ENCODE measurements at places on chromosomes 2 and 18.
A peak's percentile ranks its signal among the peaks of the same experiment; 100 is the strongest.

DNA sequence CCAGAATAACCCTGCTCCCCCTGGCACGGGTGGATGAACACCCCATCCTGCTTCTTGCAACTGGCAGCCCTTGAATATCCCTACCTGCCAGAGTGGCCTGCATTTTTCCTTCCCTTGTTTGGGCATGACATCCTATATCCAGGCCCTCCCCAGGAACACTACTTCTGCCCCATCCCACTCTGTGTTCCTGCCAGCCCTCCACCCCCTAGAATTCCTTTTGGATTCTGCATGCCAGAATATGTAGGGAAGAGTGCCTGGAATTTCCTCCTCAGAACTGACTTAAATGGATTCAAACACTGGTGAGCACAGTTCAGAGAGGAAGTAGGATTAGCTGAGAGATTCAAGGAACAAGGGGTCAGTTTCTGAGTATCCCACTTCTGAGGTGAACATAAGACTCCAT is 123.5 kb upstream of the PELI1 start:
- no peak for DNase-seq

- no peak for DNase-seq
These were observed 26.6 kb upstream of the PAIP2B start for GRCh38 chr2:71253476-71253875.

- no peak for DNase-seq
These were observed 90.9 kb downstream of the DOK6 start for GRCh38 chr18:69491576-69491975.

DNA sequence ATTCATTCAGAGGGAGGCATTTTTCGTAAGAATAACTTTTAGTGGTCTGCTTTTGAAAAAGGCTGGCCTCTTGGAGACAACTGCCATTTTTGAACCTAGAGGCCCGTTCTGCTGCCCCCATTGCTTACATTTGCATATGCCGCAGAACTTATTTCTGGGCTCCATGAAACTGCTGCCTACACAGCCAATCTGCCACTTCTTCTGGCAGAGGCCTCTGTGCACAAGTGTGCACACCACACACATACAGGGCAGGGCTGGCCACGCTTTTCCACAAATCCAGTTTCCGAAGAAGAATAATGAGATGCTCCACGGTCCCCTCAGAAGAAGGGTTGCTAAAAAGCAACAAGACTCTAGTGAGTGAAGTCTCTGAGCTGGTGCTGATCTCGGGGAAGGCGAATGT is 56.2 kb downstream of the TMEM200C start:
- no peak for DNase-seq

- peak; percentile 74 for DNase-seq
These were observed 23.9 kb downstream of the PECR start for GRCh38 chr2:216057688-216058193.

DNA sequence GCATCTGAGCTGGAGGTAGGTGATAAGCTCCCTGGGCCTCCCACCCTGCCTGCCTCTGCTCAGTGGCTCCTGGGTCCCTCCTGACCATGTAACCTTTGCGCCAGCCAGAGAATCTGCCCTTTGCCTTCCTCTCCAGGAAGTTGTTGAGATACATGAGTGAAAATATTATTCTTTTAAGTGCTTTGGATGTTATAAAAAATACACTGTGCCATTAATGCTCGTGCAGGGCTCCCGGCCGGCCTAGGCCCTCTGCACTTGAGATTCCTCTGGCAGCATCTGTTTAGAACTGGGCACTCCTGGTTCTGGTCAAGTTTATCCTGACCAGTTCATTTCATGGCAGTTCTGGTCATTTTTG is 18.8 kb downstream of the AGAP1 start:
- DNase-seq = no peak

- DNase-seq = peak; percentile 66
These were observed at the start of gene RSAD2 for GRCh38 chr2:6877402-6878304. Gene RSAD2, plus strand, starts transcription at chr2:6877777. Its CDS starts 24 bp downstream, at chr2:6877801.

DNA sequence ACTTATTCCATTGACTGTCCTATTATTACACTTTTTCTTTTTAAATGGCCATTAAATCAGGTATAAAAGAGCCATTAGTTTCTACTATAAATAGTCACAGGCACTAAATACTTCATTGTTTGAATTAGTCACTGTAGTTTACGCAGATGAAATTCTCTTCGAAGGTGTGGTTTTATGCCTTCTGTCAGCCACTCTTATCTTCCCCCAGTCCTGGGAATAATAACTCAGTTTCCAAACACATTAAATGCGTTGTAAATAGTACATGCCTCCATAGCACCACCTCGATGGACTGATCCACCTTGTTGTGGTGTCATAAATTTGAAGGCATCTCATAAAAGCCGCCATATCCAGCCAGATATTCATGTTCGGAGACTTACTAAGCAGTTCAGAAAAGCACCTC is 72.1 kb upstream of the PARD3B start:
- no peak for DNase-seq

- DNase-seq = no peak
These were observed 97.0 kb upstream of the SMAD2 start for GRCh38 chr18:48027401-48027963.

DNA sequence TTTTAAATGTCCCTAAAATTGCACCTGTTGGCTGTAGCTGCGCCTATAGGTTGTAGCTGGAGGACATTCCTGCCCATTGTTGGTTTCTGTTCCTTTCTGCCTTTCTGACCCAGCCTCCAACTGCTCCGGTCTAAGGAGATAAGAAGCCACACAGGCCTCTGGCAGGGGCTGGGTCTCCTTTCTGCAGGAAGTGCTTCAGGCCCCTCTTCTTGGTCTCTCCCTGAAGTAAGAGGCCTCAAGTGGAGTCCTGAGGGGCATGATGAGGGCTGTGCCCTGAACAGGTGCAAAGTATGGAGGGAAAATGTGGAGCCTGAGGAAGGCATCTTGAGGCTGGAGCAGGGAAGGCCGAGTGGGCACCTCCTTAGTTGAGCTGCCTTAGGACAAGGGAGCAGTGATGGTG is 10.4 kb upstream of the SFTPB start:
- no peak for DNase-seq

DNA sequence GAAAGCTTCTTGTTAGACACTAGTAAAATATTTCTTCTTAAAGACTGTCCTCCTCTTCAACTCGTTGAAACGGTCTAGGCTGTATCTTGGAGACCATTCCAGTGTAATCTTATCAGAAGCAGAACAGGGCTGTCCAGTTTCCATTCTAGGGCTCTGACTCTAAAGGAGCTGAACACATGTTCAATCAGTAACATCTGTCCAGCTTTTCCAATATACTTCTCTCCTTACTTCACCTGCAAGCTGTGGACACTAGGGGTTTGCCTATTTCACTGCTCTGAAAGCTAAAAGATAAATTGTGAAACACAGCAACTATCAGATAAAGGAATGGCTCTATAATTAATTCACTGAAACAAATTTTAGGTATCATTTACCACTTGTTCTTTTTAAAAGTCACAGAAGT is 73.8 kb downstream of the ZNF385B start:
- no peak for DNase-seq

DNA sequence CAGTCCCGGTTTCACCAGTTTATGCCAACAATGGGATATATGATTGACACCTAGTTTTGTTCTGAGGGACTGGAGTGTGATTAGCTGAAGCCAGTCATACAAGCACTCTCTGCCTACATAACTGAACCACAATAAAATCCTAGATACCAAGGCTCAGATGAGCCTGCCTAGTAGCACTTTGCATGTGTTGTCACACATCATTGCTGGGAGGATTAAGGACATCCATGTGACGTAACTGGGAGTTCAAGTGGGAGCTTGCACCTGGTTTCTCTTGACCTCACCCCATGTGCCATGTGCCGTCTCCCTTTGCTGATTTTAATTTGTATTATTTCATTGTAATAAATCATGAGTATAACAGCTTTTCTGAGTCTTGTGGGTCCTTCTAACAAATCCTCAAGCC is 90.3 kb downstream of the TMEM163 start:
- no peak for DNase-seq

GRCh38 chr2:29753671-29754444 is 167.5 kb downstream of the ALK start:
- no peak for DNase-seq

GRCh38 chr2:241321886-241322285 is 6.2 kb downstream of the SEPTIN2 start:
- no peak for DNase-seq

DNA sequence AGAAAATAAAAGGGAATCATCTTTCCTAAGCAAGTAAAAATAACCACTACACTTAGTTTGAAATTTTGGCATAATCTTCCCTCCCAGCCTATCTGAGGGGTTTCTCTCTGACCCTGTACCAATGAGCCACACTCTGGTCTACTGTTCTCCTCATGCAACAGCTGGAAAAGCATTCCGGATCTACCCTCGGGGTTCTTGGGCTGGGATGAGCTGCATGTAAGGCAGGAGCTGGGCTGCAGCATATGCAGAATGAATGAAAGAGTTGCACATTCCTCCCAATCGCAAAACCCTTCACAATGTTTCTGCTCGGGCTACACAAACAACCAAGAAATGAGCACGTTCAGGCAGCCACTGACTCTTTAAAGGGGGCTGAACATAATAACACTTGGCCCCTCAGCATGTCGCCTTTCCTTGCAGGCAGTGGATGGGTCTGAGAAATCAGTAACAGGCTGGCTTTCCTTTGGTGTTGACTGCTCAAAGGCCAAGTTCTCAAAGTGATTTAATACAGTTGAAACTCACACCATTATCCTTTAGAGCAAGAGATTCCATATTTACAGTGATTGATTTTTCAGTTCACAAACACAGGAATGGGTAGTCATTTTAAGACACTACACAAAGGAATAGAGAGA is 180.4 kb upstream of the ZFP36L2 start:
- DNase-seq = no peak

DNA sequence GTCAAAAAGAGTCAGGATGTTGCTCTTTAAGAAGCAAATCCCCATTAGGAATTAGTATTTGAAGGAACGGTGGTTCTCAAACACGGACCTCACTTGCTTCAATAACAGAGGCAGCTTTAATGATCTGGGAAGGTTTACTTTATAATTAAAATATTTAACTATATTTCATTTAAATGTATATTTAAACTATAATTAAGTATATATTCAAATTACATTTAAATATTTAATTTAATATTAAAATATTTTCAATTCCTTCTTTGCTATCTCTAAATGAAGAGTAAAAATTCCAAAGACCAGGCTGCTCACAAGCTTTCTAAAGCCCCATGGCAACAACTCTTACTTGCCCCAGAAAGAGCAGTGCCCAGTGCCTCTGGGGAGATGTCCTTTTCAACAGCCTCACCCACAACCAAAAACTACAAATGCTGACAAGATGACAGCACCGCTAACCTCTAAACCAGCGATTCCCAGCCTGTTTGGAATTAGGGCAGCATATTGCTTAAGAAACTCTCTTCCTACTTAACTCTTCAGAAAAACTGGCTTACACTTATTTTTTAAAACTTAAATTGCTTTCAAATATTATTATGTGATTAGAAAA is 62.9 kb upstream of the POU3F3 start:
- DNase-seq = no peak

DNA sequence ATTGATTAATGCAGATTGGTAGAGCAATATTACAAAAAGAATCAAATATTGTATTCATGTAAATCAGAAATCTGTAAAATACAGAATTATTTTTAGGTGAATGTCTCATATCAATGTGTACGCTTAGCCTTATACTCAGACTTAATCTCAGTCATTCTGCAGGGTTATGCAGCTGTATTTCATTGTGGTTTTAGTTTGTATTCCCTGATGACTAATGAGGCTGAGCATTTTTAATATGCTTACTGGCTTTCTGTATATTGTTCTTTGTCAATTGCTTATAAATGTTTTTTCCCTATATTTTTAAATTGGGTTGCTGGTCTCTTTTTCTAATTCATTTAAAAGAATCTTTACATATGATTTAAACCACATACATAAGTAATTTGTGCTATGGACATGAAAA is 50.1 kb downstream of the CDH19 start:
- DNase-seq = no peak

- DNase-seq = no peak
These were observed 30.1 kb upstream of the ATL2 start for GRCh38 chr2:38407111-38407682.

DNA sequence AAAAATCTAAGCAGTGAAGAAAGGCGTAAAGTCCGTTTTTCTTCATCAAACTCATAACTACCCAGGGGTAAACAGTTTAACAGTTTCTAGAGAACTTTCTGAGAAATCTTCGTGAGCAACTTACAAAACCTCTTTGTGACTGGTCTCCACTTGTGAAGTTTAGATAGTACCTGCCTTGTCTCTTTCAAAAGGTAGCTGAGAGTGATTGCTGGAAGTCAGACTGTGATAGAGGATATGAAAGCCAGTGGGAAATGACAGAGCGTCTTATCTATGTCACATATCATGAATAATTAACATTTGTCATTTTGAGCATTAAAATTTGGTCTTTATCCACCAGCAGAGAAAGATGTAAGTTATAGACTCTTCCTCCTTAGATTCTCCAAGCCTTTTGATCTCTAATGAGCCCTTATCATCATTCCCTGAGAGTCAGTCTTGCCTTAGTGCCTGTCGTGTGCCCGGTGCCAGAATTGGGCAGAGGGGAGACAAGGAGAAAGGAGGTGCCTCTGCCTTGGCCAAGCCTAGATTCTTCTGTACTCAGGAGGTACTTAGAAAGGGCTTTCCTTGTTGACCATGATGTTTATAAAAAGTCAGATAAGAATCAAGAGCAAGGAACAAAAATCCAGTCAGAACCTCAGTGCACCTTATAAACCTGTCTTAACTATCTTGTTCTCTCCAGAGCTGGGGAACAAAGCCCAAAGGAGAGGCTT is 205.1 kb upstream of the EPAS1 start:
- peak; percentile 28 for DNase-seq

DNA sequence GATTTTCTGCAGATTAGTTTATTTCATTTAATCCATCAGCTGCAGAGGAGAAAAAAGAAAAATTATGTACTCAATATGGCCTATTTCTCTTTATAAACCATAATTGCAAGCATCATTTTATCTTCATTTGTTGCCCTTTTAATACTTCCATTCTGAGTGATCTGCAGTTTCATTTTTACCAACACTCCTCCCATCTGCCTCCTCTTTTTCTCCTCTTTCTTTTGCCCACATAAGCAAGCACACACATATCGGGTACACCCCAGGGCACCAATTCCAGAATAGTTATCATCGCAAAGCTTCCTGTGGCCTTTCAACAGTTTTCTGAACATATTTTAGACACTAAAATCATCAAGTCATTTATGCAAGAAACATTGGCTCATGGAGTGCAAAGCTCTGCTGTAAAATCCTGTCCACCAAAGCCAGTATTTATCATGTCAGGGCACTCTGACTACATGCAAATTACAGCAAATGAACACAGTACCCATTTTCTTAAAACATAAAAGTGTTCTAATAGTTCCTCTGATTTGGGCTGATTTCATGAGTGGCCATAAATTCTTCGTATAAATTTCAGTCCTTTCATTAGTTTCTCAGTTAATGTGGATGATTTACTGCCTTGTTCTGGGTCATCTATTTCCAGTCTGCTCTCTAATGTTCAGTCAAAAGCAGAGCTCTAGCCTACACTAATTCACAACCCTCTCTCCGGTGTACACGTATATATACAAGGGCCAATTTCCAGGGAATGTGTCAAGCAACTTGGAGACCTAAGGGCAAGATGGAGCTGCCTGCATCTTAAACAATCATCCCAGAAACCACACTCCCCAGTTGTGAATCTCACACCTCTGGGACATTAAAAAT is 281.3 kb downstream of the STK39 start:
- DNase-seq = peak; percentile 50

Data from activated CD4-positive, alpha-beta T cell treated with anti-CD3 and anti-CD28 coated beads, Interleukin-2, Interleukin-6, amounts not matched to agents 100 ng/mL and 50 ng/mL, durations not matched to agents 16 hours and 8 hours (primary cell).